ENCODE measurements at places on chromosomes 7 and 10.

- no peak for DNase-seq
Measured at GRCh38 chr10:99855479-99856071, 73.1 kb downstream of the ABCC2 start.

GRCh38 chr10:112203328-112204076, 19.9 kb upstream of the GPAM start:
- no peak for DNase-seq

GRCh38 chr10:95600158-95600557, 39.0 kb upstream of the SORBS1 start:
- no peak for DNase-seq

DNA sequence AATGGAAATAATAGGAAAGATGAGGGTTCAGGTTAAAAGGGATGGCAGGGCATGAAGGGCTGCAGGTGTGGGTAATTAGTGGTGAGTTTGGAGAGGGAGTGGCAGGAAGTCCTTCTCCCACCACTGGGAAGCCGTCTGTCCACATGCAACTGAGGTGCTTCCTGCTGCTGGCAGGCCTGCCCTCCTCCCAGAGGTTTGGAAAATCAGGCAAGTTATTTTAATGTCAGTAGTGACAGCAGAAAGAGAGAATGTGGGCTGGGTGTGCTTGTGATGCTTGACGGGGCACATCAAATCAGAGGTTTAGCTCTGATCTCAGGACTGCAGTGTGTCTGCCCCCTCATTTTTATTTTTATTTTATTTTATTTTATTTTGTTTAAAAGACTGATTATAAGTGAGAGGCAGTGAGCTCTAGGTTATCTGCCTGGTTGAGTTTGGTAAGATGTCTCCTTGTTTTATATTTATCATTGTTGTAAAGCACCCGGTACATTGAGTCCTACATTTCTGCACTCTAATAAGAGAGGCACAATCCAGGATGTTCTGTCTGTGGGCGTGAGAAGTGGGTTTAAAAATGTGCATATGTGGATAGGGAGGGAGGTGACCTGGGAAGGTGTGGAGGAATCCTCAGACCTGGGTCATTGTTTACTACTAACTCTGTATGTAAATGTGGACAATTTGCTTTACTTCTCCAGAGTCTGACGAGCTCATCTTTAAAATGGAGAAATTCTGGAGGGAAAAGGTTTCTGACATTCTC, 504.4 kb downstream of the LRMDA start:
- no peak for DNase-seq

- no peak for DNase-seq
Measured at GRCh38 chr10:15069230-15069629, 19.3 kb downstream of the ACBD7 start.

DNA sequence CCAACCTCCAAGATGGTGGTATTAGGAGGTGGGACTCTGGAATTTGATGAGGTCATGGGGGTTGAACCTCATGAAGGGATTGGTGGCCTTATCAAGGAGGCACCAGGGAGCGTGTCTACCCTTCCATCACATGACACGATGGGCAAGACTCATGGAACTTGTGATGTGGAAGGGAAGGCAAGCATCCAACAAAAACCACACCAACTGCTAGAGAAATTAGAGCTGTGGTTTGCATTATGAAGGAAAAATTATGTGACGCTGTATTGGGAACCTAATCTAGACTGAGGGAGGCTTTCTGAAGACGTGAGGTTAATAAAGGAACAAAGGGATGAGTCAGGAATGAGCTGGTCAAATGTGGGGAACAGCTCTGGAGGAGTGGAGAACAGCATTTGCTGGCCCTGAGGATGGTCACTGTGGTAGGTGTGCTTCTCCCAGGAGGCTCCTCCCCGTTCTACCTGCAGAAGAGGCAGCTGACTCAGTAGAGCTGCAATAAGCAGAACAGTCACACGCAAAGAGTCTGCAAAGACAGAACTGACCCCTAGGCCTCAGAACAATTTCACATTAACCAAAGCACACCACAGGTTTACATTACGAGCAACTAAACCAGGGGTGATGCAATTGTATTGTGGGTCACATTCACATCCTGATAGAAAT, 236.6 kb upstream of the GRB10 start:
- no peak for DNase-seq

GRCh38 chr10:6135039-6135438, 46.2 kb downstream of the RBM17 start:
- DNase-seq, result no peak

DNA sequence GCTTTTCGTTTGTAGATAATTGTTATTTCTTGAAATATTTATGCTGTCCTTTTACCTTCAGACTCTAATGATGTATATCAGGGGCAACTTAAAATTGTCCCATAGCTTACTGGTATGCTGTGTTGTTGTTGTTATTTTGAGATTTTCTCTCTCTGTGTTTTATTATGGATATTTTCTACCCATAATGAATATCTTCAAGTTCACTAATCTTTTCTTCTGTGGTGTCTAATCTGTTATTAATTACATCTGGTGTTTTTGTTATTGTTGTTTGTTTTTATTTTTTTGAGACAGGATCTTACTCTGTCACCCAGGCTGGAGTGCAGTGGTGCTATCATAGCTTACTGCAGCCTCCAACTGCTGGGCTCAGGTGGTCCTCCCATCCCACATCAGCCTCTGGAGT, 102.1 kb downstream of the ANKRD61 start:
- no peak for DNase-seq

GRCh38 chr7:30694218-30694745, 12.0 kb upstream of the CRHR2 start:
- no peak for DNase-seq

DNA sequence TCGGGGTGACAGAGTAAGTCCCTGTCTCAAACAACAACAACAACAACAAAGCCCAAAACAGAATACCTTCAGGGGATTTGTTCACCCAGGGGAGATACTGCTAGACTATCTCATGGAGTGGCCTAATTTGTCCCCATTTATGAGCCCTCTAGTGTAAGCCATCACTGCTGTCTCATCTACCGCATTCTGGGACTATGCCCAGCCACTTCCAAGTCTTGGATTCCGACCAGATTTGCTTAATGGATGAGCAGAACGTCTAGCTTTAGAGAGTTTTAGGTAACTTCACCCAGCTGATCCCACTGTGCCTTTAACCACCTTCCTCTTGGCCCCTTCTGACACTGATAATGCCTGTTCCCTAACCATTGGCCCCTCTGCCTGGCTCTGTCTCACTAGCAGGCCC, 47.1 kb downstream of the PAPSS2 start:
- no peak for DNase-seq

- DNase-seq, result no peak
Measured at GRCh38 chr10:53601260-53601875, 828.8 kb upstream of the MBL2 start.

GRCh38 chr10:111084366-111085255, 7.8 kb downstream of the ADRA2A start:
- DNase-seq, result no peak

GRCh38 chr7:131100357-131101054, 227.2 kb upstream of the MKLN1 start:
- no peak for DNase-seq

DNA sequence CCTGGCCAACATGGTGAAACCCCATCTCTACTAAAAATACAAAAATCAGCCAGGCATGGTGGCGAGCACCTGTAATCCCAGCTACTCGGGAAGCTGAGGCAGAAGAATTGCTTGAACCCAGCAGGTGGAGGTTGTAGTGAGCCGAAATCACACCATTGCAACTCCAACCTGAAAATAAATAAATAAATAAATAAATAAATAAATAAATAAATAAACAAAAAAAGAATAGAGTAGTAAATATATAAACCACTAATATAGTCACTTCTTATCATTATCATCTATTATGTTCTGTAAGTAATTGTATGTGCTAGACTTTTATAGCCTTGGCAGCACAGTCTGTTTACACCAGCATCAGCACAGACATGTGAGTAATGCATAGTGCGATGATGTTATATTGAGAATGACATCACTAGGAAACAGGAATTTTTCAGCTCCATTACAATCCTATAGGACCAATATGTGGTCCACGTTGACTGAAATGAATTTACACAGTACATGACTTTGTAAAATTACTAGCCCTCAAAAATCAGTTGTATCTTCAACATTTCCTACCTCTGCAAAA, 385.4 kb upstream of the ANKRD30A start:
- DNase-seq, result no peak

DNA sequence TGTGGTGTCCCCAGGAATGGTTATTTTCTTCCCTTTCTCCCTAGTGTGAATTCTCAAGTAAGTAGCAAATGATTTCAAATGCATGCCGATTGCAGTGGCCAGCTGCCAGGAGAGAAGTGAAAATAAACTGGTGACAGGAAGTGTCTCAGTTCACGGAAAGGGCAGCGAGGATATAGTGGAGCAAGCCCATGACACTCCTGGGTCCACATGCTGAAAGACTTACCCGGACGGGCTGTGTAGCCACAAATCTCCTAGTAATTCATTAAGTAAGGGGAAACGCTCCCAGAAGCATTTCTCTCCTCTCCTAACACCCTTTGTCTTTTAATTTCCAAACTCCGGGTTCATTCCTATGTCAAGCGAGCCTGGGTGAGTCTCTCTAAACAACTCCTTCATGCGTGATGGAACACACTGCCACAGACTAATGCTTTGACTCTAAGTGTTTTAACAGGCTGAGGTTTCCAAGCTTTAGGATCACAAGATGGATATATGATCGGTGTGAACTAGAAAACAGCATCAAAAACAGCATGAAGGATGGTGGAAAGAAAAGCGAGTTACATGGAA, 125.6 kb downstream of the CYP26A1 start:
- no peak for DNase-seq

DNA sequence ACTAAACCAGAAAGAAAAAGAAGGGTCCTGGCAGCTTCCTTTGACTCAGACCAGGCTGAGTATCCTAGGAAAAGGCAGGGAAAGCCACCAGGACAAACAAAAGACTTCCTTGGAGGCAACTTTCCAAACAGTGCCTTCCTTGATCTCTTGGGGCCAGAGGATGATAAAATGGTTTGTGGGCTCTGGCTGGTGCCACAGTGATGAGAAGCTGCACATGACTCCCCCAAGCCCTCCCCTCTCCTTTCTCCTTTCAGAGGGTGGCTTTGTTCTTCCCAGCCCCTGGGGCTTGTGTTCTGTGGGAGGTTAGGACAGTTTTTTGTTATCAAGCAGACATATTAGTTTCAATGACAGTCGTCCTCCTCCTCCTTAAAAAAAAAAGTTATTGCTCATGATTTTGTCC, 183.2 kb downstream of the SEM1 start:
- DNase-seq, result no peak

GRCh38 chr10:42878134-42878820, 95.7 kb downstream of the BMS1 start:
- DNase-seq, result no peak

- no peak for DNase-seq
Measured at GRCh38 chr10:71816421-71816851, 34.6 kb downstream of the PSAP start.

GRCh38 chr7:41501006-41501405, 201.9 kb downstream of the INHBA start:
- DNase-seq, result no peak

DNA sequence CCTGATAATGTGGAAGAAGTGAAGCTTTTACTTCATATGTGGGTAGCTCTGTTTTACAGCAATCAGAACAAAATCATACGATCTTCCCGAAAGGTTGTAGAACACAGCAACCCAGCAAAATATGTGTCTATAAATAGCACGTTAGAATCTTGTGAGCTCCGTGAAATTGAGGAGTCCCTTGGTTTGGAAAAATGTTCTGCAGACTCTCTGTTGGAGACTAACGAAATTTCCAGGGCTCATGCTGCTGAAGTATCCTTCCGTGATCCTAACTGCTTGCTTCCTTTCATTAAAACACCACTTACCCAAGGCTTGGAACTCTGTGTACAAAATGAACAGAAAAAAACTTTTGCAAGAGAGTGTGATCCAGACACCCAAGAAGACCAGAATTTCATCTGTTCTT, 57.5 kb downstream of the TASOR2 start:
- no peak for DNase-seq

DNA sequence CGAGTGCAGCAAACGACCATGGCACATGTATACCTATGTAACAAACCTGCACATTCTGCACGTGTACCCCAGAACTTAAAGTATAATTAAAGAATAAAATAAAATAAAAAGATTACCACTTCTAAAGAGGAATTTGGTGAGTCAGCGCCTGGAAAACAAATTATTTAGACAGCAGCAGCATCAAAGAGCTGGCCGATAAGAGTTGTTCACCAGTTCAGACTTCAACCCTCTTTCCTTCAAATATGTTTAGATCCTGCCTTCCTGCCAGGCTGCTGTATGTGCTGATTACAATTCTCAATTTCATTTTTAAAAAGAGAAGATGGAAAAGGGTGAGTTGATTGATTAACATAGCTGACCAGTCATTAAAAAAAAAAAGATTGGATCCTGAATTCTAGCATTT, 672.0 kb upstream of the NRP1 start:
- no peak for DNase-seq

- no peak for DNase-seq
Measured at GRCh38 chr10:85284778-85285770, 956.7 kb downstream of the CCSER2 start.

DNA sequence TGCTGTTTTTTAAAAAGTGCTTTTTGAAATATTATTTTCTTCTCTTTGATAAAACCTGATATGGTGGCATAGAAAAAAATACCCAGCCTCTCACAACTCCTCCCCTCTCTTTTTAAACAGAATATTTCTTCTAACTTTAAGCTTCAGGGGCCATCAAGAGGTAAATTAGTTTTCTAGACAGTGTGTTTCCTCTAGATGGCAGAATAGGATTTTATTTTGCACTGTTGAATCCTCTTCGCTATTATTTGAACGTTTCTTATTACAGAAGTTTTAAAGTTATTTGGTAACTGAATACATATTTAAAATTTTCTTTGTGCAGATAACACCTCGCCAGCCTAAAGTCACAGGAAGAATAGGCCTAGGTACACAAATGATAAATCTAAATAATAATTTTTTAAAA, 30.3 kb downstream of the ARL5B start:
- DNase-seq, result no peak

DNA sequence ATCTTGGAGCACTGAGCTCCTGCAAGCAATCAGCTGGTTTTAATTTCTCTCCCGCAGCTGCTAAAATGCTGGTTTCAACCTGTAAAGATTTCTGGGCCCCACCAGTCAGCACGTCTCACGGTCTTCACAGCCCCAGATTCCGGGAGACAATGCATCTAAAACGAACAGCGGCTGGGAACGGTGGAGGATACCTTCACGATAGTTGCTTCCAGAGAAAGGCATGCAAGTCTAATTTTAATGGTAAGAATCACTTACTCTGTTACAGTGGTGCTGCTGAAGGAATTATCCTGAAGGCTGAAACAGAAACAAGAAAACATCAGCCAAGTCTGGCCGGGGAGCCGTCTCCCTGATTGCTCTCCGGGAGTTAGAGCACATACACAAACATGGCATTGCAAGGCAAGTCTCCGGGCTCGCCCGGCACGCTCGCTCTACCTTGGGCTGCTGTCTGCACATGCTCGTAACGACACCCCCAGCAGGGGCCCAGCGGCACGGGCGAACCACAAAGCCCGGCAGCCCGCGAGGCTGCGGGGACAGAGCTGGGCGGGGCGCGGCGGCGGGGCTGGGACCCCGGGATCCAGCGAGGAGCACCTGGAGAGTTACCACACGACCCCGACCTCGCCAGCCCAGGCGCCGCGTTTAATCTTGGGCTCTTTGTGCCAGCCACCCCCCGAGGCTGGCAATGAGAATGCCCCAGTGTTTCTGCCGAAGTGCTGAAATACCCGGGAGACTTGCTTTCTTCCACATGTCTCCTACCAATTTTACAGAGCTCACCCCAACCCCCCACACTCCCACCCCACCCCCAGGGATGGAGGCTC, at the start of gene FAM13C:
Gene FAM13C (minus strand): TSS at position 406 of the 815 bp plus-strand sequence. CDS start 89 bp downstream, at position 317.
- DNase-seq, result no peak

- DNase-seq, result no peak
Measured at GRCh38 chr7:83366629-83367028, 203.9 kb upstream of the PCLO start.

GRCh38 chr7:158120316-158120715, 467.3 kb downstream of the PTPRN2 start:
- no peak for DNase-seq

- DNase-seq, result no peak
Measured at GRCh38 chr10:121771966-121772365, 155.9 kb downstream of the ATE1 start.
